Activated CD4-positive, CD25-positive, alpha-beta regulatory T cell treated with anti-CD3 and anti-CD28 coated beads, Interleukin-2, amount 50 U/mL, for 72 hours (primary cell): ENCODE measurements at places on chromosomes 12 and 14.

- DNase-seq: no peak
Observed at GRCh38 chr14:67517083-67517482, 16.0 kb upstream of the PLEKHH1 start.

GRCh38 chr14:81990312-81990761 lies 456.7 kb upstream of the SEL1L start:
- DNase-seq: no peak

GRCh38 chr12:14779834-14780233 lies 23.4 kb downstream of the WBP11 start:
- DNase-seq: no peak

DNA sequence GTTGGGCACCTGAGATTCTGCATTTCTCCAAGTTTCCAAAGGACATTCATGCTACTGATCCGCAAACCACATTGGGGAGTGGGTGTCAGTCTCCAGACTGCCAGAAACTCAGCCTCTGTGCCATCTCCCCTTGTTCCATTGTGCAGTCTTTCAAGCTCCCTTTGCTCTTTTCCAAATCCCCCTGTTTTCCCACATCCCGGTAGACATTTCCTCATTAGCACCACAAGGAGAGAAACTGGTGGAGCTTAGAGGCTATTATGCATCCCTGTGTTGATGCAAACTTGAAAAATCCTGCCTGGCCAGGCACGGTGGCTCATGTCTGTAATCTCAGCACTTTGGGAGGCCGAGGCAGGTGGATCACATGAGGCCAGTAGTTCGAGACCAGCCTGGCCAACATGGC lies 10.7 kb downstream of the CCDC63 start:
- DNase-seq: no peak

DNA sequence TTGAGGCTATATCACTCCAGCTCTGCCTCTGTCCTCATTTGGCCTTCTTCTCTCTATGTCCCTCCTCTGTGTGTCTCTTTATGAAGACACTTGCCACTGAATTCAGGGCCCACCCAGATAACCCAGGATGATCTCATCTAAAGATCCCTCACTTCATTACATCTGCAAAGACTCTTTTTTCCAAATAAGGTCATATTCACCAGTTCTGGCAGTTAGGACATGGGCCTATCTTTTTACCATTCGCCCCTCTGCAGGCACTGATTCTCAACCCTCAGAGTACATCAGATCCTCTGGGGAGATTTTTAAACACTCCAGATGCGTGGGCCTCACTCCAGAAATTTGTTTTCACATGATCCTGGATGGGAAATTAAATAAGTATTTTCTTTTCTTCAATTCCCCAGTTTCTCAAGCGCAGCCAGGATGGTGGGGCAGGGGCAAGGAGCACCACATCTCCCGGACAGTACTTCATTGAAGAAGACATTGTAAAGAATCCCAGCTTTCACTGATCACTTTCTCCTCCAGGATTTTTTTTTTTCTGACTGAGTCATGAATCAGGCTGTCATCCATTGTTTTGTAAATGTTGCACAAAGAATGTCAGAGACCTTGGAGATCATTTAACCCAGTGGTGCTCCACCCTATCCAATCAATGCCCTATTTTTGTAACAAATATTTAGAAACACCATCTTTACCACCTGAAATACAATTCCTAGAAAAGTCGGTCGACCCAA lies 27.4 kb downstream of the CRACR2A start:
- no peak for DNase-seq

GRCh38 chr12:4849115-4849541 lies 60.6 kb upstream of the KCNA1 start:
- DNase-seq: no peak

DNA sequence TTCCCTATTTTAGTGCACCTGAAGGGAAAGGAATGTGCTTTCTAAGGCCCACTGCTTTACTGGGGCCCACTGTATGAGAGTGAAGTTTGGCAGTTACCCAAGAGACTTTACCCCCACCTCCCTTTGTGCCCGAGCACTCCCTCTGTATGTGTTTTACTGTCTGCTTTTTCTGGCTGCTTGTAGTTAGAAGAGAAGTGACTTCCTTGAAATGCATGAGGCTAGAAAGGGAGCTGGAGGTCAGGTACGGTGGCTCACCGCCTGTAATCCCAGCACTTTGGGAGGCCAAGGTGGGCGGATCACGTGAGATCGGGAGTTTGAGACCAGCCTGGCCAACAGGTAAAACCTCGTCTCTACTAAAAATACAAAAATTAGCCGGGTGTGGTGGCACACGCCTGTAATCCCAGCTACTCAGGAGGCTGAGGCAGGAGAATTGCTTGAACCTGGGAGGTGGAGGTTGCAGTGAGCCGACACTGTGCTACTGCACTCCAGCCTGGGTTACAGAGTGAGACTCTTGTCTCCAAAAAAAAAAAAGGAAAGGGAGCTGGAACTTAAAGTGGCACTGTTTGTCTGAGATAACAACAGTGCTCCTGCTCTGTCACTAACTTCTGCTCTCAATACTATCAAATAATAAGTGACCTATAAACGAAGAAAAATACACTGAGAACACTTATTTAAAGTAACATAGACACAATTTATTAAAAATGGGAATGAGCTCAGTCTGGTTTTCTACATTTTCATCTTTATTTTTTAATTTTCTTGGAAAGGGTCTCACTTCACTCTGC lies 5.8 kb downstream of the TRIP11 start:
- DNase-seq: no peak

GRCh38 chr12:54134850-54135249 lies 53.9 kb downstream of the SMUG1 start:
- no peak for DNase-seq

- DNase-seq: no peak
Observed at GRCh38 chr14:53896726-53897125, 59.9 kb downstream of the BMP4 start.

DNA sequence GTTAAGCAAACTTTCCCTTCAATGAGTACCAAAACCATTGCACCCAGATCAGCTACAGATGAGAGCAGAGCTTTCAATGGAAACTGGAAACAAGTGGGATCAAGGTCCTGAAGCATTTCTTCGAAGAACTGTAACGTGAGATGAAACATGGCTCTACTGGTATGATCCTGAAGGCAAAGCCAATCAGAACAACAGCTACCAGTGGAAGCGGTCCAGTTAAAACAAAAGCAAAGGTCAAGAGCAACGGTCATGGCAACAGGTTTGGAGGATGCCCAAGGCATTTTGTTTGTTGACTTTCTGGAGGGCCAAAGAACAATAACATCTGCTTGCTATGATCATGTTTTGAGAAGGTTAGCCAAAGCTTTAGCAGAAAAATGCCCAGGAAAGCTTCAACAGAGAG lies 137.9 kb upstream of the CPSF6 start:
- no peak for DNase-seq

DNA sequence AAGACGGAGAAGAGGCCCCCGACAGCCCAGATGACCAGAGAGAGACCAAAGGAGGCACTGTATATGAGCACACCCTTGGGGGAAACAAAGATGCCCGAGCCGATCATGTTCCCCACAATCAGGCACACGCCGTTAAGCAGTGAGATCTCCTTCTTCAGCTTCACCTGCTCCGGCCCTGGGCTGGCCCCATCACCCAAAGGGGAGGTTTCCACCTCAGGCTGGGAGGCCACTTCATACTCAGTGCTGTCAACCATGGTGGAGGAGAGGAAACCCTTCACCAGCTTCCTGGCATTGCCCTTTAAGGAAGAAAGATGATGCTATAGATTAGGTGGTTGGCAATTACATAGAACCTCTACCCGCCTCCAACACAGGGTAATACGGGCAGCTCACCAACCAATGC lies 2.1 kb downstream of the SLC7A7 start:
- no peak for DNase-seq

DNA sequence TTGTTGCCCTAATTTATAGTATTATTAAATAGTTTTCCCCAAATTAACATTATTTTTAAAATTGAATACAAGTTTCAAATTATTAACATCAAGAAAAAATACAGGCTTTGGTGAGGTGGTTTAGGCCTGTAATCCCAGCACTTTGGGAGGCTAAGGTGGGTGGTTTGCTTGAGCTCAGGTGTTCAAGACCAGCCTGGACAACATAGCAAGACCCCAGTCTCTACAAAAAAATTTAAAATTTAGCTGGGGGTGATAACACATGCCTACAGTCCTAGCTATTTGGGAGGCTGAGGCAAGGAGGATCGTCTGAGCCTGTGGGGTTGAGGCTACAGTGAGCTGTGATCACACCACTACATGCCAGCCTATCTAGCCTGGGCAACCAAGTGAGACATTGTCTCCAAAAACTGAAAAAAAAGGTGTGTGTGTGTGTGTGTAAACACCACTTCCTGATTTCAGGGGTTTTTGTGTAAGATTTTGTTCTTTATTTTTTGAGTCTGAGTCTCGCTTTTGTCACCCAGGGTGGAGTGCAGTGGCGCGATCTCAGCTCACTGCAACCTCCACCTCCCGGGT lies 3.9 kb upstream of the DNAL1 start:
- no peak for DNase-seq

DNA sequence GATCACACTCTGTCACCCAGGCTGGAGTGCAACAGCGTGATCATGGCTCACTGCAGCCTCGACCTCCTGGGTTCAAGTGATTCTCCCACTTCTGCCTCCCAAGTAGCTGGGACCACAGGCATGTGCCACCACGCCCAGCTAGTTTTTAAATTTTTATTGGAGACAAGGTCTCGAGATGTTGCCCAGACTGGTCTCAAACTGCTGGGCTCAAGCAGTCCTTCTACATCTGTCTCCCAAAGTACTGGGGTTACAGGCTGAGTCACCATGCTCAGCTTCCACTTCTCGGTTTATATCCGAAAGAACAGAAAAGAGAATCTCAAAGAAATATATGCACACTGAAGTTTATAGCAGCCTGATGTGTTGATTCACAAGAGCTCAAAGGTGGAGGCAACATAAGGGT lies 107.5 kb downstream of the SCARB1 start:
- no peak for DNase-seq

DNA sequence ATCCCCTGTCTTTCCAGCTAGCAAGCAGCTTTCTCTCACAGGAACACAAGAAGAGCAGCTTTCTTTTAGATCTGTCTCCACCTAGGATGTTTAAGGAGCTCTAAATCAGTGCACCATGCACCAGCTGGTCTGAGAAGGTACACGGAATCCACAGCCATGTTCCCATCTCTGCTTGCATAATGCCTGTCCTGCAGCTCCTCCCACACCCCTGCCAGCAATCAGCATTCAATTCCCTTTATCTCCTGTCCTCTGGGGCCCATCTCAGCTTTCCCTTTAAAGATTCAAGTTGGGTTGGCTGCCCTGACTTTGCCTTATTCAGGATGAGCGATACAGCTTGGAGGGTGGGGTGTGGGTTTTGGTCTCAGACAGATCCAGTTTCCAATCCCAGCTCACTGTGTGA lies 826.3 kb downstream of the BCL11B start:
- DNase-seq: no peak

GRCh38 chr14:74563233-74563585 lies 48.8 kb downstream of the LTBP2 start:
- DNase-seq: no peak
